ENCODE measurements at places on chromosomes 11 and 22. TPM values are rescaled to one million over a fixed set of nuclear protein-coding genes. Genes with fewer than 3 reads are reported as not detected.

Gene OR56A1
- total RNA-seq: not detected

Gene MPPED2
- total RNA-seq: not detected

Gene OR5P2
- not detected for total RNA-seq

Gene STK33
- total RNA-seq: 1.4 TPM

Gene ZDHHC24
- 19.3 TPM for total RNA-seq

Gene DNAJB7
- total RNA-seq: not detected

Gene GGTLC3
- not detected for total RNA-seq

Gene EML3
- total RNA-seq: 57.5 TPM

Gene SLC25A22
- 34.4 TPM for total RNA-seq

Gene SMDT1
- total RNA-seq: 1.7 TPM

Gene SYT9
- total RNA-seq: not detected

Gene CHRNA10
- total RNA-seq: not detected

Gene APOL3
- 22.9 TPM for total RNA-seq

Gene ZNF280B
- total RNA-seq: 0.37 TPM

Gene RRM1
- total RNA-seq: 25.5 TPM

Gene ANO9
- not detected for total RNA-seq

Gene TMEM138
- 15.7 TPM for total RNA-seq
